ENCODE measurements at places on chromosomes 1 and 21. TPM values are rescaled to one million over a fixed set of nuclear protein-coding genes. Genes with fewer than 3 reads are reported as not detected.

DNA sequence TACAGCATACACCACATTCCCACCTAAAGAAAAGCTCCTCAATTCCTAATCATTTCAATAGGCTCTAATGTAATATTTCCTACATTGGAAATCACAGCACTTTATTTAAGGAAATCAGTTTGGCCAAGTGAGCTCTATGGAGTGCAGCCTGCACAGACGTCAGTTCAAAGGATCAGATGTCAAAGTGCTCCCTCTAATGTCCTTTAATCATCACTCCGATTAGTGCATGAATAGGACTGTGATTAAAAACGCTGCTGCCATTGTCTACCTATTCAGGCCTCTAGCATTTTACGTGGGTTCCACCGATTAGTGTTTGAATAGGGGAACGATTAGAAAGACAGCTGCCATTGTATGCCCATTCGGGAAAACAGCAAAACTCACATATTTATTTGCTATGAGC, 50.2 kb downstream of the DPYD start:
- H3K27me3 ChIP-seq = no peaks in the 10 kb centered on the region
- H3K27ac ChIP-seq = no peak overlapping the region
- H3K4me1 ChIP-seq = no peaks in the 10 kb centered on the region
- DNase-seq = no peak
- no peak overlapping the region for H3K4me3 ChIP-seq

DNA sequence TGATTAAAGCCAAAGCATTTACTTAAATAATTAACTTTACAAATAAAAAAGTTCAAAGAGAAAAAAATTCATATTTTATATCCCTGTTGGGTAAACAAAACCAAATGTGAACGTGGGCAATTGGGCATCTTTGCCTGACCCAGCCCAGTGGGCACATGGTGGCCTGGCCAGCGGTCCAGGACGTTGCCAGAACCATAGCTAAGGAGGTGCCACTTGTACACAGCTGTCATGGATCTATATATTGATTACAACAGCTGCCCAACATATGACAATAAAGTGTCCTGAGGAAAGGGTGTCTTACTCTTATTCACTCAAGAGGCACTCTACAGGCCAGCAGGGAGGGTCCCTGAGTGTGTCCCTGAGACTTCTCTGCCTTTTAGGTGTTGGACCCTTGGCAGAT, 78.5 kb downstream of the BCAR3 start:
- H3K36me3 ChIP-seq = no peaks in the 10 kb centered on the region
- no peak for DNase-seq
- H3K27me3 ChIP-seq = no peaks in the 10 kb centered on the region
- no peak overlapping the region for H3K27ac ChIP-seq

DNA sequence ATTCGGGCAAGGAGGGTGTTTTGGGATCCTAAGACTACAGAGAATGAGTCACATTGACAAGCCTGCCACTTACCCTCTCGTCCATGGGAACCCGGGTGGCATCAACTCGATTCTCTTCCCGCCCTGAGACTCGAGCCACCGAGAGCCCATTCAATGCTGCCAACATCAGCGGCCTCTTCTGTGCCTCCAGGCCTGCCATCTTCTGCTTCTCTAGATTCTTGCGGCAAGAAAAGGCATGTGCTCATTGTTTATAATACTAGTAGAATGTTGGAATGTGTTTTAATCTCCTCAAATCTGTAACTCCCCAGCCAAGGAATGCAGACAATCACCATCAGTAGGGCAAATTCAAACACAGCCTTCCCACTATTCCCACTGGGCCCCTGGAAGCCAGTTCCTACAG, 96.9 kb downstream of the SMYD2 start:
- no peaks in the 10 kb centered on the region for H3K4me1 ChIP-seq
- no peak overlapping the region for H3K4me3 ChIP-seq
- peaks cover 71% of the 10 kb centered on the region for H3K36me3 ChIP-seq
- H3K27me3 ChIP-seq = no peaks in the 10 kb centered on the region

GRCh38 chr1:209435654-209436566, 147.6 kb upstream of the CAMK1G start:
- no peak overlapping the region for H3K4me3 ChIP-seq
- DNase-seq = peak; percentile 74
- no peaks in the 10 kb centered on the region for H3K4me1 ChIP-seq
- no peaks in the 10 kb centered on the region for H3K27me3 ChIP-seq
- H3K36me3 ChIP-seq = no peaks in the 10 kb centered on the region
- H3K27ac ChIP-seq = no peak overlapping the region

DNA sequence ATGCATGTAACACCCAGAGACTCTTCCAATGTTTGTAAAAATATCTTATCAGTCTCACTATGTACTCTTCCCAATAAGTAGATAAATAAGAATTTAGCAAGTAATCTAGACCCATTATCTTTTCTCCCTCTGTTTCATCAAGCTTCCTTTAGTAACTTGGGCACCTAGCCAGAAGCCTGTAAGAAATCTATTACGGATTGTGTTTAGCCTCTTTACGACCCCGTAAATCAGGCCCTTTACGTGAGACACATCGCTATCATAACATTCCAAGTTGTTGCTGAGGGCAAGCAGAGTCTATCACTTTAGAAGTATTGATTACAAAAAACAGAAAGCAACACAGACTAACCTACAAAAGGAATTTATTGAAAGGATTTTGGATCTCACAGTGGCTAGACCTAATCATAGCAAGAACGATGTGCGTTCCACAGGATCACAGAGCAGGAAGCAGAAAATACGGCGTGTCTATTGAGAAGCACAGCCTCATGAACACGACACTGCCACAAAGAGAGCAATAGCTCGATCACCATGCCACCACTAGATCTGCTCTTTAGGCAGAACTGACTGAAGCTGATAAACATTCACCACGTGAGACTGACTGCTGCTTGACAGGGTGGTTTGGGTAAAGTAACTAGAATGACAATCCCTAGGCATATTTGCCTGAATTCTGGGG, 922.1 kb downstream of the AMY1C start:
- no peak overlapping the region for H3K4me3 ChIP-seq
- no peak overlapping the region for H3K27ac ChIP-seq
- no peak for DNase-seq
- H3K27me3 ChIP-seq = no peaks in the 10 kb centered on the region
- H3K36me3 ChIP-seq = no peaks in the 10 kb centered on the region

GRCh38 chr1:53259932-53260331, 21.6 kb upstream of the MAGOH start:
- H3K27me3 ChIP-seq = no peaks in the 10 kb centered on the region
- no peaks in the 10 kb centered on the region for H3K36me3 ChIP-seq
- H3K27ac ChIP-seq = no peak overlapping the region
- DNase-seq = no peak

DNA sequence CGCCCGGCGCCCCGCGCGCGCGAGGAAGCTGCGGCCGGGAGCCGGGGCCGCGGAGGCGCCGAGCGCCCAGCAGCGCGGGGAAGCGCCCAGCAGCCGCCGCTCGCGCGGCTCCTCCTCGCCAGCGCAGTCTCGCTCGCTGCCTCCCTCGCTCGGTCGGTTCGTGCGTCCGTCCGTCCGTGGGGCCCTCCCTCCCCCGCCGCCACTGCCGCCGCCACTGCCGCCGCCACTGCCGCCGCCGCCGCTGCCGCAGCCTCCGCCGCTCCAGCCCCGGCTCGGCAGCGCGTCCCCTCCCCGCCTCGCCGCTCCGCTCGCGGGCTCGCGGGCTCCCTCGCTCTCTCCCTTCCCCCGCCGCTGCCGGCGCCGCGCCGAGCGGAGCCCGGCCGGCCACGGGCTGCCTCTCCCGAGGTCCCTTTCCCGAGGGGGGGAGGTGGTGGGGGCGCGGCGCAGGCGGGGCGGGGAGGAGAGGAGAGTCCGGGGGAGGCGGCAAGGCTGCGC, at the start of gene KCND3:
KCND3 (minus strand) TSS at position 138 of the 495 bp plus-strand sequence.
- DNase-seq = peak; percentile 55
- no peaks in the 10 kb centered on the region for H3K27me3 ChIP-seq
- H3K27ac ChIP-seq = peak within 1 kb of the TSS; percentile 78

- no peak overlapping the region for H3K4me3 ChIP-seq
- no peaks in the 10 kb centered on the region for H3K27me3 ChIP-seq
- H3K27ac ChIP-seq = no peak overlapping the region
- H3K4me1 ChIP-seq = peaks cover 5% of the 10 kb centered on the region
- DNase-seq = no peak
These were observed 61.8 kb downstream of the RGS13 start for GRCh38 chr1:192697771-192698170.

DNA sequence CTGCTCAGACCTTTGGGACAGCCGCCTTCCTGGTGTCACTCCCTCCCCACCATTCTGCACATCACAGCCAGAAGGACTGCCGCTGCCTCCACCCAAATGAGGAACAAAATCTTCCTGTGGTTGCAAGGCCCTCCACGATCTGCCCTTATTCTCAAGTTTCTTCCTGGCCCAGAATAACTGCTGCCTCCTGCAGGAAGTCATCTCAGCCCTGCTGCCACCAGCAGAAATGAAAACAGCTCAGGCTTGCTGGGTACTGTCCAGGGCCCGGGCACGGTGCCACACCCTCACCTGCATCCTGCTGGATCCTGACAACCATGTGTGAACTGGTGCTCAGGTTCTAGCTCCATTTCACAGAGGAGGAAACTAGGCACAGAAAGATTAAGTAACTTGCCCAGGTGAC, 2.8 kb downstream of the CLDN19 start:
- no peaks in the 10 kb centered on the region for H3K27me3 ChIP-seq
- no peak overlapping the region for H3K4me3 ChIP-seq
- H3K36me3 ChIP-seq = no peaks in the 10 kb centered on the region
- H3K27ac ChIP-seq = no peak overlapping the region
- H3K4me1 ChIP-seq = no peaks in the 10 kb centered on the region

- no peak overlapping the region for H3K4me3 ChIP-seq
- no peaks in the 10 kb centered on the region for H3K36me3 ChIP-seq
- no peak overlapping the region for H3K27ac ChIP-seq
- peaks cover 98% of the 10 kb centered on the region for H3K27me3 ChIP-seq
These were observed 7.3 kb upstream of the TBX15 start for GRCh38 chr1:118995312-118996016.

AMY1B gene
- total RNA-seq = not detected

ADORA1 gene
- total RNA-seq = 5.4 TPM

TESK2 gene
- total RNA-seq = 1.5 TPM

SERTAD4 gene
- 4.7 TPM for total RNA-seq

SH2D1B gene
- total RNA-seq = not detected

Data from heart left ventricle (tissue), 16 donors.